ENCODE measurements at places on chromosomes 1 and 21.

GRCh38 chr1:60133000-60133673, 59.6 kb upstream of the C1orf87 start:
- DNase-seq, result no peak

DNA sequence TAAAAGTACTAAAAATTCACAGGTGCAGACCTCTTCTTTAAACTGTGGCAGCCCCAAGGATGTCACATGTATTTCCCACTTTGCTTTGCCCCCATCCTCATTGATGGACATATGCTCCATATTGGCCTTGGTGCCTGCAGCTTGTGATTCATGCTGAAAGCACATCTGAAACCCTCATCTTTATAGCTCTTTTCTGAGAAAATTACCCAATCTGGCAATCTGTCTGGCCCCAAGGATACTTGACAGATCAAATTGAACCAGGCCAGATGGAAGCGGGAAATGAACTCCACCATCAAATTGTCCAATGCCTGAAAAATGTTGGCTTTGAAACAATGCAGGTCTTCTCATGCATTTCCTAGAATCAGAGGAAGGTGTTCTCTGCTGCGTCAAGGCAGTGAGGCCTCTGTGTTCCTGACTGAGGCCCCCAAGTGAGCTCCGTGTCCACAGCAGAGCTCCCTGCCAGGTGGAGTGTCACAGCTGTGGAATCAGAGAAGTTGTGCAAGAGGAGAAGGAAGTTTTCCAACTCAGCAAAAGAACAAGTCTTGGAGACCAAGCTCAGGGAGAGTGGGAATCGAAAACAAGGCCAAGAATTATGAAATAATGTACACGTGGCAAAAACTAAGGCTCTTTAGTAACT, 323.7 kb downstream of the PLPP3 start:
- DNase-seq, result no peak

- DNase-seq, result no peak
Measured at GRCh38 chr1:161702250-161702649, 4.8 kb upstream of the FCRLA start.

GRCh38 chr1:71015745-71016144, 31.9 kb downstream of the PTGER3 start:
- no peak for DNase-seq

- no peak for DNase-seq
Measured at GRCh38 chr1:108082001-108082400, 117.0 kb upstream of the VAV3 start.

DNA sequence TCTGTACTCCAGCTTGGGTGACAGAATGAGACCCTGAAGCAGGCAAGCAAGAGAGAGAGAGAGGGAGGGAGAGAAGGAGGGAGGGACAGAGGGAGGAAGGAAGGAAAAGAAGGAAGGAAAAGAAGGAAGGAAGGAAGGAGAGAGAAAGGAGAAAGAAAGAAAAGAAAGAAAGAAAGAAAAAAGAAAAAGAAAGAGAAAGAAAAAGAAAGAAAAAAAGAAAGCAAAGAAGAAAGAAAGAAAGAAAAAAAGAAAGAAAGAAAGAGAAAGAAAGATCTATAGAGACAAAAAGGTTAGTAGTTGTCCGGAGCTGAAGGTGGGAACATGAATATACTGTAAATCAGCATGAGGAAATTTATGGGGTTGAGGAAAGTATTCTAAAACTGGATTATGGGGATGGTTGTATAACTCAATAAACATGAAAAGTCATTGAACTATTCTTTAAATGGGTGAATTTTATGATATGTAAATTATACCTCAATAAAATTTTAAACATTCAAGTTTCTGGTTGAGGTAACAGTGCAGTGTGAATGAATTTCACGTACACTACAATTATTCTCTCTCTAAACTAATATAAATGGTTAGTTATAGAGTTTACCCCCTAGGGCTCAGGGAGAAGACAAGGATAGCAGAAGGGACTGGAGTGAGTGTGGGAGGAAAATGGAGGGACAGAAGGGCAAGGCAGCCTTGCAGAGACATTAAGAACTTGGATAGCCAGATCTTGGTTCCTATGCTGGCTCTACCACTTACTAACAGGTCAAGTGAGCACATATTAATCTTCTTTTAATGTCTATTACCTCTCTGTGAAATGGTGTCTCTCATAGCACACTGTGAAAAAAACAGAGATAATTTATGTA, 24.8 kb upstream of the SERTAD4 start:
- DNase-seq, result no peak

GRCh38 chr1:54361342-54361741, 44.9 kb downstream of the SSBP3 start:
- no peak for DNase-seq

DNA sequence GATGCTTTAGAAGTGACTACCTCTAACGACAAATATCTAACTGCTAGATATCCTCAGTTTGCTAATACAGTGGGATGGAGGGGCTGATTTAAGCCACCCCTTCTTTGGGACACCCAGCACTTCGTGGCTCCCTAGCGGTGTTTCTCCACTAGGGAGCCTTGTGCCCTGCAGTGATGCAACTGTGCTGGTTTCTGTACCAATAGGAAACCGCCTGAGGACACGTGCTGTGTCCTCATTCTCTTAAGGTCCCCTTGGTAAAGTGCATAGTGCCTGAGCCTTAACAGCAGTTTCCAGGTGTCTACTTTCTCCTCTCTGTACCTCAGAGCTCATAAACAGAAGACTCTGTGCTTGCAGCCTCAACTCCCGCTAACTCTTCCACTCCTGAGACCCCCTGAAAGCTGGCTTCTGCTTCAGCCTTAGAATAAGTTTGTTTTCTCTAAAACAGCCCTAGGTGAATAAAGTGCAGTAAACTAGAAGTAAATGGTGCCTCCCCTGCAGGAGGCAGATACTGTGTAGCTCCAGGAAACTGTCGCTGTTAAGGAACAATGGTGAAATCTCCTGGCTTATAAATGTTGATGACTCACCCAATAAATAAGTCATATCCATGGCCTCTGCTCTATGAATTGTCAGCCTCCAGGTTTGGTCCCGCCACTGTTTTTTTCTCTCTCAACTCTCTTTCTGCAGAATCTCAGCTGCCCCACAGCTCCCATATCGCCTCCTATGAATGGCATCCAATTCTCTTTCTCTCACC, 130.4 kb downstream of the AK5 start:
- no peak for DNase-seq

DNA sequence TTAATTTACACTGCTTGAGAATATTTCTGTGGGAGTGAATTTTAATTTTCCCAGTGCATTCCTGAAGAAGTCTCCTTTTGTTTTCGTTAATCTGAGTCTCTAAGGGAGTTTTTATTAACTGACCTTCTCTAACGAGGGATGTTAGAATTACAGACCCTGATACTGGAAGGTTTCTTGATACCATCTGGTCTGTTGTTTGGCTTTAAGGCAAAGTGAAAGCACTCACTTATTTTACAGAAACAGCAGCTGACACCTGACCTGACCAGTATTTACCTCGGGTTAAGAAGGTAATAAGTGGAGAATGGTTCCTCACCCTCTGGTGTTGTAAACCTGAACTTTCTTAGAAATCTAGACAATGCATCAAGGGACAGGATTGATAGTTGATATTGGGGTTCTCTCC, 12.4 kb downstream of the CDC14A start:
- DNase-seq, result no peak

GRCh38 chr21:36337099-36337509, 17.1 kb downstream of the MORC3 start:
- no peak for DNase-seq

DNA sequence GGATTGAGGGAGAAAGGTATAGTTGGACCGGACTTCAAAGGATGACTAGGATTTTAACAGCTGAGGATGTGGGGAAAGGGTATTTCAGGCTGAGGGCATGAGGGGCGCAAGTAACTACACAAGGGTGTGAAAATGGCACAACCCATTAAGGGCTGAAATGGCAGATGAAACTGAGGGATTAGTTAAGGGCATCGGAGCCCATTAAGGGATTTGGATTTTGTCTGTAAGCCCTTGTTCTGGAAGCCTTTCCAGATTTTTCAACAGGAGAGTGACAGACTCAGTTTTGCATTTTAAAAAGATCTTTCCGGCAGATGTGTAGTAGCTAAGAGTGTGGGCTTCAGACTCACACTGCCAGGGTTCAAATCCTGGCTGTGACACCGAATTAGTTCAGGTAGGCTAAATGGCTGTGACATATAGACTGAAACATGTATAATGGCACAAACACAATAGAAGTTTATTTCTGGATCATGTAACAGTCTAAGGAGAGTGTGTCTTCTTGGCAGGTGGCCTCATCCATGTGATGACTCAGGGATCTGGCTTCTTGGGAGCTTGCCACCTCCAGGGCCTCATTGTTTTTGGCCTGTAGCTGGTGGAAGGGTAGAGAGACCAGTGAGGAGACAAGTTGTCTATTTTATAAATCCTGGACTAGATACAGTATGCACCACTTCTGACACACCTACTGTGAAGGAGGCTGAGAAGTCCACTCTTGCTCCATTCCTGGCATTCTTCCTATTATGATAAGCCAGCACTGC, 49.6 kb downstream of the UBE2T start:
- no peak for DNase-seq

- DNase-seq, result no peak
Measured at GRCh38 chr1:61670016-61670415, 54.9 kb downstream of the TM2D1 start.

GRCh38 chr1:236774926-236775325, 20.2 kb upstream of the MTR start:
- DNase-seq, result no peak

- no peak for DNase-seq
Measured at GRCh38 chr1:60329651-60330050, 256.1 kb upstream of the C1orf87 start.

- DNase-seq, result no peak
Measured at GRCh38 chr1:226985239-226985838, 45.2 kb downstream of the COQ8A start.

GRCh38 chr21:29606613-29607012, 307.9 kb downstream of the BACH1 start:
- DNase-seq, result no peak
